ENCODE measurements at places on chromosomes 16 and 17.

DNA sequence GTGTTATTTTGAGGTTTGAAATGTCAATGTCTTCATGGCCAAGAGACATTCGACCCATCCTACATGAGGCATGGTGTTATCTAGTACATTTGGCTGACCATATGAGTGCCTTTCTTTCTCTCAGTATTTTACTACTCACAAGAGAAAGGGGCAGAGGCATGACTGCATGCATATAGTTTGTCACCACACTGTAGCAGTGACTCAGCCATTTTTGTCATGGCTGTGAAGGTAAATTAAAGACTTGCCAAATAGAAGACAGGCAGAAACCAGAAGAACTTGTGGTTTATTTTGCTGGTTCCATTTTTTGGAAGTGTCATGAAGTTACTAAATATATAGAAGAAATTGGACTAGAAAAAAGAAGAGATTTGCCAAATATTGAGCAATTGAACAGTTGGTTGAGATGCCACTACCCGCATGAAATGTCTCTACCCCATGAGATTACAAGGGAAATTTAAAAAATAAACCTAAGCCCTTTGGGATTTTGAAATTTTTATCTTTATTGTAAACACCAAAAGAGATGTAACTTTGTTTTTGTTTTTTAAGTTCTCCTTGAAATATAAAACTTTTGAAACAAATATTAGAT lies 170.3 kb downstream of the CHD9 start:
- DNase-seq, result no peak

- DNase-seq, result peak; percentile 46
Measured at GRCh38 chr17:82737967-82738877, 2.8 kb downstream of the FN3K start.

DNA sequence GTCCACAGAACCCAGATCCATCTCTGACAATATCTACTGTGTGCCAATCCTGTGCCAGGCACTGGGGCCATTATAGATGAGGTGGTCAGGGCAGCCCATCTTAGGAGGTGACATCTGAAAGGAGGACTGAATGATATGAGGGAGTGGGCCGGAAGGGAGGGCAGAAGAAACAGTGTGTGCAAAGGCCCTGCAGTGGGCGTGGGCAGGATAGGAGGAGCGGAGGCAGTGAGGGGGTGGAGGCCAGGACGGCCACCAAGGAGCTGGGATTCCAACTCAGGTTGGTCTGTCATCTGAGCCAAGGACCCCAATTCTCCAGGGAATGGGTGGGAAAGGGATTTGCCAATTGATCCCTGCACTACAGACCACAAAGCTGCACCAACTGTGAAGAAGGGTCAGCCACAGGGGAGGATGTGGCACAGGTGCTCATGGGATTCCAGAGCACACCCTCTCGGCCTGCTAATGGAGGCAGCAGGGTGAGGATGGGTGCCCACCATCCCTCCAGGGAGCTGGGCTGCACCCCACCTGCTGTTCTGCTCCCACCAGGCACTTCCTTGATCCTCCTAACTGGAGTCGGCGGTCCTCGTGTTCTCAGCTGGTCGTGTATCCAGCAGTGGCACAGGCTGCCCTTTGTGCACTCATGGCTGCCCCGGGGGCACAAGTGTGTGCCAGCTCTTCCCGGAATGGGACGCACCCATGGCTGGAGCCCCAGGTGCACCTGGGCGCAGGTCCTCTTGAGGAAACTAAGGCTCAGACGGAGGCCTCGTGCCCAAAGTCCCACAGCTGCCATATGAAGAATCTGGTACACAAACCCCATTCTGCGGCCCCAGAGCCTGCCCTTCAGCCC lies 9.6 kb downstream of the SREBF1 start:
- DNase-seq, result no peak

GRCh38 chr17:57441270-57441600 lies 184.9 kb downstream of the MSI2 start:
- no peak for DNase-seq

DNA sequence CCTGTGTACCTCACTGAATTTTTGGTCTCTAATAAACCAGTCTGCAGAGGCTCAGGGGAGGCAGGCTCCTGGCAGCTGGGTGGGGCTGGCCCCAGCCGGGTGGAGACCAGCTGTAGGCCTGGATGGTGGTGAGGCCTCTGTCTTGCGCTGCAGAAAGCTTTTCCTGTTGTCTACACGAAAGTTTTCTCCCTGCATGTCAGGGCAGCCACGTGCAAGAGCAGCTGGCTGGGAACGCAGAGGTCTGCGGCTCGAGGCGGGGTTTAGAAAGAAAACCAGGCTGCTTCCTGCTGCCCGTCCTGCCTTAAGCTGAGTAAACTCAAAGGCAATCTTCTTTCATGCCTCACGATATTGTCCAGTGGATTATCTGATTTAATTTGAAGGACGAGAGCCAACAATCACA lies 2.4 kb downstream of the SERPINF1 start:
- DNase-seq, result no peak

DNA sequence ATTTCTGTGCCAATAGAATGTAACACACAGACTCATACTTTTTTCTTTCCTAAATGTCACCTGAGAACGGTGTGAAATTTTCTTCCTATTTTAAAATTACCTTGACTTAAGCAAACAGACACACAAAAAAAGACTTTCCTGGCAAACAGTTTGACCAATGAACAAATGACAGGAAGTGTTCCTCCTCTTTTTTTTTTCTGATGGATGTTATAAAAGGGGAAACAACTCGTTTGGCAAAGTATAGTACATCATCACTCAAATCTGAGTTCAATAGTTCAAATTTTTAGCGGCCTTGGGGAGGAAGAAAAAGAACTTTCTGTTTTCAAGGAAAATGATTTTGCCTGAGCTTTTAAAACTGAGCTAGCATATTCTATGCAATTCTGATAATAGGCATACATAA lies 19.8 kb downstream of the HS3ST3A1 start:
- no peak for DNase-seq

DNA sequence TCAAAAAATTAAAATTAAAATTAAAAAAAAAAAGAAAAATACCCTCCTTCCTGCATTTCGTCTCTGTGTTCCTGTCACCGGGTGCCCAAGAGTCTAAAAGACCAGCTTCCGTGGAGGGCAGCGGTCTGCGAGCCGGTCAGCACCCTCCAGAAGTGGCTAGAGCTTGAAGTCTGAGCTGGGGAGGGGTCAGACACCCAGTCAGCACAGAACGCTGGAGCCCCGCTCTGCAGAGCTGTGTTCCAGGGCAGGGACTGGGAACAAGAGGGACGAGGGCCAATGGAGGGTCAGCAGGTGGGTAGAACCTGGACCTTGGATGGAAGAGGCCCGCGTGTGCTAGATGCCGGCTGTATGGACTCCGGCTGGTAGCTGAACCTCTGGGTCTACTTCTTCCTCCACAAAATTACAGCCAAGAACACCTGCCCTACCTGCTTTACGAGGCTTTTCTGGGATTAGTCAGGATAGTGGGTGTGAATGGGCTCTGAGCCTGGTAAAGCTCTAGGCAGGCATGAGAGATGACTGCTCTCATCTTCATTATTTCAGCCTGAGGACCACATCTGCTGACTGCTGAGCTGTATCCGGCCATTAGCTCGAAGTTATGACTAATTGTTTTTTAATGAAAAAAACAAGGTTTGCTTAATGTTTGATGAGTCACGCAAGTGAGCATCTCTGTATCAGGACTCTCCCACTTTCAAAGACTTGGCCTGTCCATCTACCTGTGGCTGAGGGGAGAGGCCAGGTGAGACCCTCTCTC lies 5.9 kb downstream of the TRPV1 start:
- DNase-seq, result no peak

- no peak for DNase-seq
Measured at GRCh38 chr16:47829850-47830600, 325.8 kb downstream of the ABCC12 start.

GRCh38 chr16:1762879-1763520 lies 8.3 kb downstream of the NME3 start:
- DNase-seq, result no peak

DNA sequence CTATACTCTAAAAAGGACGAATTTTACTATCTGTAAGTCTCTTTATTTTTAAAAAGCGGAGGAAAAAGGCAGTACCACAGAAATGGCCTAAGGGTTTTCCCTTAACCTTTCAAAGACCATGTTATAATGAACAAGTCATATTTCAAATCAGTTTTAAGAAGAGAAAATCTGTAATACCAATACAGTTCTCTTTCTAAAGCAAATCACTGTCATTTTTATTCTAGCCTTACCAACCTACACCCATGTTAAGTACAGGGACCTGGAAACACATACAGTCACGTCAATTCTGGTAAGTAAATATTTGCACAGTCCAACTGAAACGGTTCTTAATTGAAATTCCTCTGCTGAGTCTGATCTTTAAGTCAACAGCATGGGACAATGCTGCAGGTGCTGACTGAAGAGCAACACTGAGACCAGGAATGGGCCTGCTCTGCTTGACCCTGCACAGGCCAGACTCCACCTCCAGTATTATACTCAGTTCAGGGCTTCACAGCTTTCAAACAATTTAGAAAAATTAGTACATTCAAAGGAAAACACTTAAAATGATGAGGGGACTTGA lies 20.2 kb downstream of the MBTPS1 start:
- DNase-seq, result no peak

DNA sequence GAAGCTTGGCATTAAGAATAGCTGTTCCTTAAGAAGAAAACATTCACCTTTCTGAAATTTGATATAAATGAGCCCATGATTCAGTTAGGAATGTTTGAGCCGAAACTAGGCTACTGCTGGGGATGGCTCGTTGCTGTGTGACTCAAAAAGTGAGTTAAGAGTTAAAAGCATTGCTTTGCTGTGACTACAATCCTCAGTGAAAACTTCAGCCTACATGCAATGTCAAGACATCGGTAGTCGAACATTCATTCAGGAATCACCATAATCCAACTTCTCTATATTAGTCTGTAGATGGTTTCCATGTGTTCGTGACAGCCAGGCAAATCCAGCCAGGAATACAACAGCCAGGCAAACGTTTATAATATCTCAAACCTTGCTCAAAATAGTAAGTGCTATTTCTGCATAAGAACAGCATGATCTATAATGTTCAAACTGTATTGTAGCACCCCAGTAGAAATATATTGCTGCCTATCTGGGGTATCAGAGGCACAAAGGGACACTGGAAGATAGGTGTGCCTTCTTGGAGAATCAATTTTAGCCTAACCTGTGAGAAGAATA lies 1225.1 kb downstream of the CDH8 start:
- DNase-seq, result no peak

- DNase-seq, result no peak
Measured at GRCh38 chr17:49784636-49785035, 3.8 kb upstream of the KAT7 start.

DNA sequence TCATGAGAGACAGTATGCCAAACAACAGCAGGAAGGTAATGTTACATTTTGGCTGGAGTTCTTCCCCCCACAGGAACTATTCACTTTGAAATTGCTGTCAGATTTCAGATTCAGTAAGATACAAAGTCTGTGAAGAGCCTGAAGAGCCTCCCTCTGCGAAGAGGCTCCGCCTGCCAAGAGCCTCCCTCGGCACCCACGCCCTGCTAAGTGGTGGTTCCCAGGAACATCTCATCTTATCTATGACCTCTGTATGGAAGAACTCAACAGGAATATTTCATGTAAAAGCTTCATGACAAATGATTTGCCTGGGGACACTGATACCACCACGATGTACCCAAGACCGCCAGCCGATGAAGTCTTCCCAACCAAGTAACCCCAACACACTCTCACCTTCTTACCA lies 3.2 kb downstream of the ZC3H7A start:
- DNase-seq, result no peak

GRCh38 chr16:79282806-79283205 lies 317.7 kb downstream of the MAF start:
- no peak for DNase-seq

DNA sequence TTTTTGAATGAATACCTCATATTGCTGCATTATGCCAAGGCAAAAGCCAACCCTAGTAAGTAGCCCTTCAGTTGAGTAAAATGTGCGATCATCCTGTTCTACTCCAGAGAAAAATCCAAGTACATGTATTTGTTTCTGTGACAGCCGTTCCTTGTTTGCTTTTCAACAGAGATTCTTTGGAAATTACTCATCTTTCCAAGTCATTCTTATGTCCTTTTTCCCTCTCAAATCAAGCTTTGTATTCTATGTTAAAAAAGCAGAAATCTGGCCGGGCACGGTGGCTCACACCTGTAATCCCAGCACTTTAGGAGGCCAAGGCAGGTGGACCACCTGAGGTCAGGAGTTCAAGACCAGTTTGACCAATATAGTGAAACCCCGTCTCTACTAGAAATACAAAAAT lies 112.9 kb upstream of the HAS3 start:
- no peak for DNase-seq

DNA sequence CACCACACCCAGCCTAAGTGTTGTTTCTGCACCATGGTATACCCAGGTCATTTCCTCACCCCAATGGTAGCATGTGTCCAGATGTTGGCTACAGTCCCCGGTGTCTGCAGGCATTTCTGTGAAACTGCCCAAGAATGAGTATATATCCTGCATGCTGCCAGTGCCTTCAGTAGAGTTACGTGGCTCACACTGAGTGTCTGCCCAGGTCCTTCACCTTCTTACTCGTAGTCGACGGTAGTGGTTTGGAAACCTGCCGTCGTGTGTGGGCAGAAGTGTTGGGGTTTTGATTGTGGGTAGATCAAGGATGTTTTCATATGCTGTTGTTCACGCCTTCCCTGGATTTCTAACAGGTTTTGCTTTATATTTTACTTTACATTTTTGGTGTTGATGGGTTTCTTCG lies 16.8 kb downstream of the TCF25 start:
- DNase-seq, result no peak

DNA sequence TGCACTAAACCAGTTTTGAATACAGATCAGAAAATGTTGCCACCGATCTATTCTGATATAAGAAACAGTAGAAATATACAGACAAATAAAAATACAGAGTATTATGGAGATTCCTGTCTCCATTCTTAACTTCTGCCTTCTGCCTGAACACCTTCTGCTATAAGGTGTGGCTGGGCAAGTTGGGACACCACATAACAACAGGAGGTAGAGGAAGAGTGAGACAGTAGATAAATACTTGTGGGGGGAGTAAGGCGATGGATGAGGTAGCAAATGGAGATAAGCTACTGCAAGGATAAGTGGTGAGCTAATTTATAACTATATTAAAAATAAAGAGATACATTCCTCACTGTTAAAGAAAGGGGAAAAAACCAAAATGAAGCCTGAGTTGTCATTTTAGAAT lies 143.7 kb downstream of the CDH8 start:
- no peak for DNase-seq

Measured in C1 segment of cervical spinal cord (tissue), 14 donors.